ENCODE measurements at places on chromosomes 6 and 20.

GRCh38 chr6:455835-456234 lies 64.3 kb downstream of the IRF4 start:
- DNase-seq, result no peak

DNA sequence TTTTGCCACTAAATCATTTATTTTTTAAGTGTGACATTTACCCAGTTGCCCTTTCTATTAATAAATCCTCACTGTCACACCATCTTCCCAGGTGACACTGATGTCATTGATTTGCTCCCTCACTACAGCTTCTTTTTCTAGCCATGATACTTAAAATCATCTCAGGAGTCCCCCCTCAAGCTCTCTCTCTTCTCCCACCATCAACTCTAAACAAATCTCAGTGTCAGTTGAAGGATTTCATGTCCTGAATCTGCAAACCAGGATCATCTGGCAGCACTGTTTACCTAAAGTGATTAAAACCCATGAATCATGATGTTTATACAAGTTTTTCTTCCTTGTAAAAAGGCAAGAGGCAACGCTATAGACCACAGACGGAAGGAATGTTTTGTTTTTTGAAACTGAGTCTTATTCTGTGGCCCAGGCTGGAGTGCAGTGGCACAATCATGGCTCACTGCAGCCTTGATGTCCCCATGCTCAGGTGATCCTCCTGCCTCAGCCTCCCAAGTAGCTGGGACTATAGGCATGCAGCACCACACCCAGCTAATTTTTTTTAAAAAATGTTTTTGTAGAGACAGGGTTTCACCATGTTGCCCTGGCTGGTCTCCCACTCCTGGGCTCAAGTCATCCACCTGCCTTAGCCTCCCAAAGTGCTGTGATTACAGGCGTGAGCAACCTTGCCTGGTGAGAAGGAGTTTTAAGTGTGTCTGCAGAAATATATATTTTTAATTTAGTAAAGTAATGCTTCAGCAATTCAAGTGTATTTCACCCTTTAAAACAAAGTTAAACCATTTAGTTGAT lies 30.1 kb upstream of the SH3BGRL2 start:
- DNase-seq, result no peak

GRCh38 chr20:47727170-47727880 lies 58.0 kb downstream of the SULF2 start:
- no peak for DNase-seq

DNA sequence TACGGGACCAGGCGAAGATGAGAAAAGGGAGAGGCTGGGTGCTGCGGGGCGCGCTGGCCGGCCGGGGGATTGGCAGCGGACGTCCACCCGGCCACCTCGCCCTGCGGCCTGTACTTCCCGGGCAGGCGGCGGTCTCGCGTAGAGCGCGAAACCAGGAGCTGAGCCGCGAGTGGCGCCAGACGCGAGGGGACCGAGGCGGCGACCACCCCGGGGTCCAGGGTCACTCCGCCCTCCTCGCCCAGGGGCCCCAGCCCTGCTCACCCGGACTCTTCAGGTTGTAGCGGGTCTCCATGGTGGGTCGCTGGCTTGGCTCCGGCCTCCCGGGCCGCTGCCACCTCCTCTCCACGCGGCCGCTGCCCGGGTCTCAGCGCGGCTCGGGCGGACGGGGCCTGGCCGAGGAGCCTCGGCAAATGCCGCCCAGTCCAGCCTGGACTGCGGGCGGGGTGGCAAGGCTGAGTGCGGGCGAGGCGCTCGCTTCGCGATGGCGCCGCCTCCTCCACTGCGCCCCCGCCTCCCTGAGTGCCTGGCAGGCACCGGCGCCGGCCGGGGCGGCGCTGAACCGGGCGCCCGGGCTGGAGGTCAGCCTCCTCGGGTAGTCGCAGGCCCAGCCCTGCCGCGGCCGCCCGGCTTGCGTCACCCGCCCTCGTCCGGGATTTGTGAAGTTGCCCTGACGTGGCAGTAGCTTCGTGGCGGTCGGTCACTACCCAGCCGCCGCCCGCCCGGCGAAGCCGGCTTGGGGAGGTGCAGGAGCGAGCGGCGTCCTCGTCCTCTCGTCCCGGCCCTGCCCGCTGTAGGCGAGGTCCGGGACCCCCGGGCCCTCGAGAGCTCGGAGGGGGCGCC lies at the start of gene UBE2J1:
Gene UBE2J1 (minus strand): TSS at position 445 of the 840 bp plus-strand sequence. CDS start 153 bp downstream, at position 292.
- no peak for DNase-seq

GRCh38 chr20:63053432-63054102 lies 46.8 kb upstream of the BHLHE23 start:
- no peak for DNase-seq

GRCh38 chr6:157853018-157853805 lies 30.2 kb downstream of the SNX9 start:
- no peak for DNase-seq

GRCh38 chr6:15332446-15332845 lies 86.6 kb downstream of the JARID2 start:
- no peak for DNase-seq

GRCh38 chr6:2237001-2237400 lies 8.4 kb downstream of the GMDS start:
- no peak for DNase-seq

- DNase-seq, result no peak
Observed at GRCh38 chr6:13561624-13562267, 12.7 kb upstream of the SIRT5 start.

All from SHP77 treated with DMSO at 0.1 percent for 48 hours (cell line).